ENCODE measurements at places on chromosomes 5 and 9.

- peaks cover 12% of the 10 kb centered on the region for H3K36me3 ChIP-seq
- peak overlapping the region; percentile 98 for H3K27ac ChIP-seq
- H3K27me3 ChIP-seq = no peaks in the 10 kb centered on the region
- DNase-seq = peak; percentile 88
- H3K4me1 ChIP-seq = peaks cover 51% of the 10 kb centered on the region
- peak overlapping the region; percentile 99 for H3K4me3 ChIP-seq
These were observed 2.6 kb downstream of the EBF1 start for GRCh38 chr5:159096924-159097783.

DNA sequence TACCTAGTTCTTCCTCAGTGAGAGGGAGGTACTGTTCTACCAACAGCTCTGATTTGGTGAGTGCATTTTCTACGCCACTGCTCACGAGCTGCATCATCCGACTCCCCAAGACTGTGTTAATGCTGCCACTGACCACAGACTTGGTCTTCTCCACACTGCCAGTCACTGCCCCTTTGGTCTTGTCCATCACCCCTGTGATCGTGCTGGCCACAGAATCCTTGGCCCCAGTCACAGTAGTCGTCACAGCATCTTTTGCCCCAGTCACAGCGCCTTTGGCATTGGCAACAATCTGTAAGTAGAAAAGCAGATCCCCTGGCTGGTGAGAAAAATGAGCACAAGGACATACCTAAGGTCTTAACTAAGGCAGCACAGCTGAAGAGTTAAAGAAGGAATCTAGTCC, 6.4 kb downstream of the PLIN2 start:
- H3K27me3 ChIP-seq = no peaks in the 10 kb centered on the region
- peaks cover 50% of the 10 kb centered on the region for H3K4me1 ChIP-seq
- peaks cover 95% of the 10 kb centered on the region for H3K36me3 ChIP-seq
- no peak for DNase-seq

DNA sequence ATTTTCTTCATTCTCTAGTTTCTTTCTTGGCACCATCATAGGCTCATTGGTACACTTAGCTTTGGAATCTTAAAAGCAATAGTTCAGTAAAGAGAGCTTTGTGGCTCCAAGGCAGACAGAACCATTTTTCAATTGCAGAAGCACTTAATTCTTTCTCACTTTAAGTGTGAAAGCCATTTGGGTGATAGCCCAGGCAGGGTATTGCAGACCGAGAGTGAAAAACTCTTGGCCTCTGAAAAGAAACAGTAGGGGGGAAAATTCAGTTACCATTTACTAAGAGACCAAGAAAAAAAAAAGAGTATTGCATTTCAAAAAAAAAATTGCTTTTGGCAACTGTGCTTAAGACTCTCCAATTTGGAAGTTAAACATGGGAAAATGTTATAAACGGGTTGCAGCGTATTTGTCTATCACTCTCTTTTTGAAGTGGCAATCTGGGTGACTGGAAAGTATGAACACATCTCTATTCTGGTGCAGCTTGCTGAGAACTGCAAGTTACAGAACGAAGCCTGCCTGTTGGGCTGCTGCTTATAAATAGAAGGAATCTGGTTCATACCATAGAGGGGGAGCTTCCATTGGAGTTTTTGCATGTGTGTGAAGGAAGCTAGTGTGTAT, 170.5 kb downstream of the TLE4 start:
- H3K27me3 ChIP-seq = no peaks in the 10 kb centered on the region
- no peak overlapping the region for H3K4me3 ChIP-seq
- H3K36me3 ChIP-seq = no peaks in the 10 kb centered on the region
- DNase-seq = no peak
- no peak overlapping the region for H3K27ac ChIP-seq

DNA sequence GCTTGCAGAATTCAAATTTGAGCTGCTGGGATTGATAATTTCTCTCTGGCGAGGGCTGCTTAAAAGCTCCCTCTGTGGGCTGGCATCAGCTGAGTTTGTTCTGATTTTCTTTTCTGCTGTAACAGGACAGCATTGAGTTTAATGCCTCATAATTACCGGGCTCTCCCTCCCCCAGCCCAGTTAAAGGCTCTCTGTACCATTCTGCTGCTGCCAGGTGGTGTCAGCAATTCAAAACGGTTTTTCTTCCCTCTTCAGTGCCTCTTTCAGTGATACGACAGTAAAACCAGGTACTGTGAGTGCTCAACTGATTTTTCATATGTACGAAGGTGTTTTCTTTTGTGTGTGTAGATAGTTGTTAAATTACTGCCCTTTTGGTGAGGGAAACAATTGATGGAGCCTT, 509.3 kb upstream of the CTNND2 start:
- no peaks in the 10 kb centered on the region for H3K36me3 ChIP-seq
- H3K4me1 ChIP-seq = no peaks in the 10 kb centered on the region
- no peaks in the 10 kb centered on the region for H3K27me3 ChIP-seq
- H3K27ac ChIP-seq = no peak overlapping the region
- H3K4me3 ChIP-seq = no peak overlapping the region
- no peak for DNase-seq

DNA sequence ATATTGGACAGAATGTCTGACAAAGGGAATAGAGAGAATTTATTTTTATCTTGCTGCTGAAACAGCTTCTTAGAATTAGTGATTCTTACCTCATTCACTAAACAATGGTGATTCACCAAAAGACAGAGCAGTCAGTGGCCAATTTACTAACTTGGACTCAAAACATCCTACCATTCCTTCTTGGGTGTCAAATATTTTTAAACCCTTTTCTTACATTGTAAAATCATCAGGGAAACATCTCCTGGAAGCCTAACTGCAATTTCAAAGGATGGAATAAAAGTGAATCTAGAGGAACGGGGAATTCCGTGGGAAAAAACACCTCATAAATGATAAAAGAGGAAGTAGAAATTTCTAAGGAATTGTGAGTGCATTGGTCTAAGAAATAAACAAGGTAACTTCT, 97.7 kb downstream of the LHFPL2 start:
- H3K4me3 ChIP-seq = no peak overlapping the region
- peaks cover 43% of the 10 kb centered on the region for H3K4me1 ChIP-seq
- peak overlapping the region; percentile 29 for H3K27ac ChIP-seq
- H3K36me3 ChIP-seq = no peaks in the 10 kb centered on the region

DNA sequence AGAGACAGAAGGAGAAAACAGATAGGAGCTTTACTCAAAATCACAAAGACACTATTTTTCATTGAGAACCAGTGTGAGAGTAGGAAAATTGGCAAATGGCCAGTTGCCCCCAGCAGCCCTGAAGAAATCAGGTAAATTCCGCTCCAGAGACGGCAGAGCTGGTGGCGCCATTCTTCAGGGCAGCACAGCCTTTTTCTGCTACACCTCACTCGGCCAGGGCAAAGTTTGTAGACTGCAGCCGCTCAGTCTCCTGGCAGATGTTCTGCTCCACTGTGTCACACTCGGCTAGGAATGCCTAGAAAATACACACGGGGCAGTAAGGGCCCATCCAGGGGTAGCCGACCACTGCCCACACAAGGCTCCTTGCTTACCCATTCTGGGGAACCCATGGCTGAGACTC, 9.5 kb downstream of the BAG1 start:
- peaks cover 8% of the 10 kb centered on the region for H3K4me1 ChIP-seq
- no peak overlapping the region for H3K4me3 ChIP-seq
- DNase-seq = no peak
- no peak overlapping the region for H3K27ac ChIP-seq

DNA sequence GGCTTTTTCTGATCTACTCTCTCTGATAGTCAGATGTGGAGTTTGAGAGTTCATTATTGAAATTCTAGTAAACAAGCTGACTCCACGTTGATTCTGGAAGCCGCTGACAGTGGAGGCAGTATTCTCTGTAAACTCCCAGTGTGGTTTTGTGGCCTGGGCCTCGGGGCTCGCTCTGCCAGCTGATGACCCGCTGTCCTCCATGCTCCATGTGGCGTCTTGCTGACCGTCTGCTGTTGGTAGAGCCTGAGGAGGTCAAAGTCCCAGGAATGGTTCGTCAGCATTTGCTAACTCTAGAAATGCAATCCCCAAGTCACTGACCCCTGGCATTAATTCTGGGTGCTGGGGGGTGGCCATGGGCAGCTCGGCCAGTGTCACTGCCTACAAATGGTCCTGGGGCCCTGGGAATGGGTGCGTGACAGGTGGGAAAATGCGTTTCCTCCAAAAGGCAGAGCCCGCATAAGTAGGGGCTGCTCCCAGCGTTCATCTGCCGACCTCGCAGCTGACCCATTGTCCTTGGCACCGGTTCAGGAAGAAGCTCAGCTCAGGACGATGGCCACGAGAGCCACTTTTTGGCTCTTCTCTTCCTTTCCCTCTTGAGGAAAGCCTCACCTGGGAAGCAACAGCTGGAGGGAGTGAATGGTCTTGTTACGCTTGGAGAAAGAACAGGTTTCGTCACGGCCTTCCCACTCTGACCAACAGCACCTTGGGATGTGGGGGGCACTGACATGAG, 55.1 kb downstream of the MRPL36 start:
- no peaks in the 10 kb centered on the region for H3K4me1 ChIP-seq
- H3K4me3 ChIP-seq = no peak overlapping the region
- H3K27me3 ChIP-seq = no peaks in the 10 kb centered on the region
- peak; percentile 62 for DNase-seq
- no peaks in the 10 kb centered on the region for H3K36me3 ChIP-seq

- no peak for DNase-seq
- peaks cover 12% of the 10 kb centered on the region for H3K4me1 ChIP-seq
- no peaks in the 10 kb centered on the region for H3K27me3 ChIP-seq
- H3K27ac ChIP-seq = no peak overlapping the region
These were observed 8.6 kb downstream of the TGFBR1 start for GRCh38 chr9:99113414-99114048.

DNA sequence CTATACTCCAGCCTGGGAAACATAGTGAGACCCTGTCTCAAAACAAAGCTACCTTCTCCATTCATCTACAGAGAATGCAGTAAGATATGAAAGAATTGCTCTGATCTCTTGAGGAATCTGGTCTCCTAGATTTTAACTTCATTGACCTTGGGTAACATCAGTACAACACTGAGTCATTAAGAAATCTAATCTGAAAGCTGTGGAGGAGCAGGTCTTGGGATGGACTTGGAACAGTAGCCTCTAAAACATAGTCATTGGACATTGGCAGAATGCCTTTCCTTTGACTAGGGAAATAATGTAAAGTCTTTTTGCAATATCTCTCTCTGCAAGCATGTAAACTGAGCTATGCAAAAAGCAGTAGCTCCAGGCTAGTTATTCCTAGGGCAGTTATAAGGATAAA, 58.1 kb downstream of the KCNN2 start:
- H3K36me3 ChIP-seq = no peaks in the 10 kb centered on the region
- no peak overlapping the region for H3K27ac ChIP-seq
- H3K4me3 ChIP-seq = no peak overlapping the region
- DNase-seq = no peak
- no peaks in the 10 kb centered on the region for H3K27me3 ChIP-seq

- H3K4me3 ChIP-seq = no peak overlapping the region
- DNase-seq = no peak
- no peak overlapping the region for H3K27ac ChIP-seq
- H3K36me3 ChIP-seq = no peaks in the 10 kb centered on the region
These were observed 53.8 kb downstream of the NR2F1 start for GRCh38 chr5:93636837-93637236.

- no peaks in the 10 kb centered on the region for H3K27me3 ChIP-seq
- peaks cover 18% of the 10 kb centered on the region for H3K4me1 ChIP-seq
- peak; percentile 83 for DNase-seq
- H3K4me3 ChIP-seq = no peak overlapping the region
- H3K36me3 ChIP-seq = no peaks in the 10 kb centered on the region
These were observed 103.6 kb downstream of the PIK3R1 start for GRCh38 chr5:68318955-68319705.

GRCh38 chr5:14223372-14223771, 80.2 kb downstream of the TRIO start:
- no peak for DNase-seq
- H3K4me3 ChIP-seq = no peak overlapping the region
- H3K36me3 ChIP-seq = peaks cover 20% of the 10 kb centered on the region

- no peak overlapping the region for H3K27ac ChIP-seq
- H3K4me3 ChIP-seq = no peak overlapping the region
- DNase-seq = no peak
- H3K4me1 ChIP-seq = no peaks in the 10 kb centered on the region
- H3K27me3 ChIP-seq = peaks cover 6% of the 10 kb centered on the region
These were observed 173.4 kb downstream of the GOLPH3 start for GRCh38 chr5:32000731-32001130.

DNA sequence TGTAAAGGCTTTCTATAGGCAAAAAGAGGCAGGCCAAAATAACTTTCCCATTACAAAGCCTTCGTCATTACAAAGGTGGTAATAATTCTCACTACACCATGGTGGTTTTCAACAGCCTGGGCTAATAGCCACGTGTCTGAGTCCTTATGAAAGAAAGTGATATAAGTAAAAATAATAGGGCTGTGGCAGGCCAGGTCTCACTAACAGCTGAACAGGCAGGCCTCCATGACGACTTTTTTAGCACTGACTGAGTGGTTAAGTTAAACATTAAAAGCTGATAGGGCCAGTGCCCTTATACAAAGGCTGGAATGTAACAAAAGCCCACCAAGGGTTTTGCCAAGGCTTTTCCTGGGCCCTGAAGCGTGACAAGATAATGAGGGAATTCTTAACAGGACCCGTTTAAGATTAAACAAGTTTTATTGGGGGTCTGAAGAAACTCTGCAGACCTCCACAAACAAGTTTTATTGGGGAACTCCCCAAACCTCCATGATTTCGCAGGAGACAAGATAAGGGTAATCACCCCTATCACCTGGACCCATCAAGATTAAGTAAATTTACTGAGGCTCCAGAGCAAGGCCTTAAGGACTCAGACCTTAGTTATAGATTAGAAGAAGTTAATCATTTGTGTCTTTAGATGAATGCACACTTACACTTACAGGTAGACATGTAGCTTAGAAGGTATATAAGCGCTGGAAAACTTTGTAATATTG, 412.9 kb downstream of the CHSY3 start:
- no peak overlapping the region for H3K4me3 ChIP-seq
- no peaks in the 10 kb centered on the region for H3K4me1 ChIP-seq
- no peak overlapping the region for H3K27ac ChIP-seq
- H3K27me3 ChIP-seq = no peaks in the 10 kb centered on the region
- DNase-seq = no peak

GRCh38 chr5:147750065-147750464, 32.5 kb downstream of the JAKMIP2 start:
- no peaks in the 10 kb centered on the region for H3K4me1 ChIP-seq
- H3K4me3 ChIP-seq = no peak overlapping the region
- H3K27ac ChIP-seq = no peak overlapping the region
- no peak for DNase-seq

DNA sequence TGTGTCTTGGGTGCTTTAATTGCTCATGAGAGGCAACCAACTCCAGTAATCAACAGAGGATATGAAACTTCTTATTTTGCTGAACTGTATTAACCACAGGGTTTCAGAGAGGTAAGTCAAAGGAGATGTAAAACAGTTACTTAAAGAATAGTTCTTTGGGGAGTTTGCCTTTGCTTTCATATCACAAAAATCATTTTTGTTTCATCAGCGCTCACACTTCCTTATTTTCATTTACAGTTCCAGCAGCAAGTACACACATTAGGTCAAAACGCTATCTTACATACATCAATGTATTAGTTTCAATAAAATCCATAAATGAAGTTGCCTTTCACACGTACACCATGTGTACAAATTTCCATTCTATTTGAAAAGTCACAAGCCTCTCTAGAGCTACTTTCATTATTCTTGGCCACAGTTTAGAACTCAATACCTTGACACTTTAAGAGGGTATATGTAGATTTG, 50.1 kb downstream of the ST8SIA4 start:
- DNase-seq = no peak
- H3K27ac ChIP-seq = no peak overlapping the region
- no peak overlapping the region for H3K4me3 ChIP-seq
- no peaks in the 10 kb centered on the region for H3K4me1 ChIP-seq
